ENCODE measurements at places on chromosomes 6 and 20. TPM values are rescaled to one million over a fixed set of nuclear protein-coding genes. Genes with fewer than 3 reads are reported as not detected.
A peak's percentile ranks its signal among the peaks of the same experiment; 100 is the strongest.

GRCh38 chr20:57773059-57773815, 63.4 kb upstream of the PMEPA1 start:
- H3K27ac ChIP-seq, result no peak overlapping the region
- H3K4me1 ChIP-seq, result no peaks in the 10 kb centered on the region
- no peak for DNase-seq
- H3K36me3 ChIP-seq, result no peaks in the 10 kb centered on the region
- H3K27me3 ChIP-seq, result no peaks in the 10 kb centered on the region

Gene C20orf141
- polyA plus RNA-seq, result not detected

Gene CENPB
- 29.3 TPM for polyA plus RNA-seq

GRCh38 chr6:170172825-170173256, 118.0 kb downstream of the DLL1 start:
- H3K4me3 ChIP-seq, result no peak overlapping the region
- no peaks in the 10 kb centered on the region for H3K27me3 ChIP-seq
- H3K4me1 ChIP-seq, result no peaks in the 10 kb centered on the region

Gene BACH2
- 3.0 TPM for polyA plus RNA-seq

DNA sequence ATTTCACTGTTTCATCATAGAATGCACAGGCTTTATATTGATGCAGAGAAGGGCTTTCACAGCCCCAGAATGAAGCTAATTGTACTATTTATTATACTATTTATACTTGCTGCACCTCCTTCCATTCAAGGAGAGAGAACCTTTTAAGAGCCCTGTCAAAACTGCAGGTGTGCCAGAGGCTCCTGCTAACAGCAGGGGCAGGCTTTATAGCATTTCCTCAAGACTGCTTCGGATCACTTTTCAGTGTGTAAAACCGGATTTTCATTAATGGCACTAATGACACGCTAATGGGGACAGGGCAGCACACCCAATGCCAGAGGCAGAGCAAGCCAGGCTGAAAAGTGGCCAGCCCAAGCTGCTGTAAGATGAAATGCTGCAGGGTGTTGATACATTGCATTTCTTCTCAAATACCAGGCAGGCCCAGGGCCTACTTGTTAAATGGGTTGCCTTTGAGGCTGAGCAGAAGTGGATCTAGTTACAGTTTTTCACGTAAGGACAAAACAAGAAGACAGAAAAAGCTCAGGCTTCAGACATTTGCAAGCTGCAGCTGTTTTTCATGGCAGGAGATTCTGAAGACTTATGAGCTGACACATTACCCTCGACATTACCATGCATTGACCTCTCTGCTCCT, 487.7 kb upstream of the BTBD3 start:
- DNase-seq, result no peak
- H3K27me3 ChIP-seq, result no peaks in the 10 kb centered on the region
- no peaks in the 10 kb centered on the region for H3K4me1 ChIP-seq
- H3K27ac ChIP-seq, result no peak overlapping the region

Gene SRXN1
- 4.5 TPM for polyA plus RNA-seq

- no peaks in the 10 kb centered on the region for H3K27me3 ChIP-seq
- DNase-seq, result no peak
- H3K27ac ChIP-seq, result no peak overlapping the region
- peak overlapping the region; percentile 50 for H3K4me3 ChIP-seq
- no peaks in the 10 kb centered on the region for H3K36me3 ChIP-seq
These were observed 84.2 kb downstream of the UST start for GRCh38 chr6:148831064-148831463.

Gene EIF6
- polyA plus RNA-seq, result 121 TPM

Gene CNKSR3
- 1.7 TPM for polyA plus RNA-seq

- no peak overlapping the region for H3K27ac ChIP-seq
- H3K4me3 ChIP-seq, result no peak overlapping the region
- H3K4me1 ChIP-seq, result no peaks in the 10 kb centered on the region
- no peaks in the 10 kb centered on the region for H3K36me3 ChIP-seq
- no peaks in the 10 kb centered on the region for H3K27me3 ChIP-seq
- no peak for DNase-seq
These were observed 78.8 kb downstream of the FOXF2 start for GRCh38 chr6:1468126-1468525.
